ENCODE measurements at places on chromosomes 4 and X.

DNA sequence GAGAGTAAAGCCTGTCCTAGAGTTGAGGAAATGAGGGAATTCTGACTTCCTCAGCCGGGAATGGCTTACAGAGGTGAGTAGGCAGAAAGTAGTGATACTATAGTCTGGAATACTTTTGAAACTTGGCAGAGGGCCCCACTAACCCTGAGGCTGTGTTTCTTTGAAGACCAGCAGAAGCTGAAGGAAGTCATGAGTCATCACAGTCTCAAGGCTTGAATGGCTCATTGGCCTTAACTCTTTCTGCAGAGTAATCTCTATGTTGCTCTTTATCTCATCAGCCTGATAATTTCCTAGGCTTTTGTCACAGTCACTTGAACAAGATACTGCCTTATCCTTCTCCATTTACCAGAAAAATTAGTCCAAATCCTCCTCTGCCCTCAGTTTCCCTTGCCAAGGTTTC lies 80.8 kb downstream of the ANKRD50 start:
- DNase-seq = no peak

GRCh38 chr4:135177321-135177720 lies 975.7 kb upstream of the PABPC4L start:
- DNase-seq = no peak

GRCh38 chrX:125532411-125533089 lies 212.9 kb downstream of the TEX13C start:
- no peak for DNase-seq

DNA sequence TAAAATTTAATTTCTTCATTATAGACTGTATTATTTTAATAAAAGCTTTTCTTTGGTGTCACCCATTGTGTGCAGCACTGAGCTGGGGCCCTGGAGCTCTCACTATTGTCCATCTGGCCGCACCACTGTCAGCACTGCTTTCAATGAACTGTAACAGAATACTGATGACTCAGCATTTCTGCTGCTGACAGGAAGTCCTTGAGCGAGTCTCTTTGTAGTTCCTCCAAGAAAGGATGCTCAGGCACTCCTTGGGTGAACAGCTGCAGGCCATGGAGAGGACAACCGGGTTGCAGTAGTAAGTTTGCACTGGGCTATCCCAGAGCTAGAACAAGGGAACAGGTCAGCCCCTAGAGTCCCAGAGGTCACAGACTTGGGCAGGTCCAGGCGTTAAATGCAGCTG lies 81.6 kb downstream of the SORBS2 start:
- no peak for DNase-seq

DNA sequence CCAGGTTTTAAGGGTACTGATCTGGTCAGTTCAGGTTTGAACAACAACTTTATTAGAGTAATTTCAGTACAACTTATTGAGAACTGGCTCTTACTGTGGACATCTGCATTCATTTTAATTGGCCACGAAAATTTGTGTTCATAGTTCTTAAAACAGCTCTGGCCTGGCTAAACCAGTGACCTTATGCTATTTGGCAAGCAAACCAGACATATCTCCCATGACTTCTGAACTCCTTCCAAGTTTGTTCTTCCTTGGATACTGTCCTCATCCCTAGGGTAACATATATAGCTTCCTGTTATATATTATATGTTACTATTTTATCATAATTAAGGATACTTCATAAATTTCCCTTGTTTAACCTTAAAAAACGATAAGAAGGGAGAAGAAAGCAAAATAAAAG lies 841.9 kb downstream of the TRAM1L1 start:
- DNase-seq = no peak

- DNase-seq = no peak
Measured at GRCh38 chrX:21770631-21771321, 12.9 kb upstream of the SMPX start.

DNA sequence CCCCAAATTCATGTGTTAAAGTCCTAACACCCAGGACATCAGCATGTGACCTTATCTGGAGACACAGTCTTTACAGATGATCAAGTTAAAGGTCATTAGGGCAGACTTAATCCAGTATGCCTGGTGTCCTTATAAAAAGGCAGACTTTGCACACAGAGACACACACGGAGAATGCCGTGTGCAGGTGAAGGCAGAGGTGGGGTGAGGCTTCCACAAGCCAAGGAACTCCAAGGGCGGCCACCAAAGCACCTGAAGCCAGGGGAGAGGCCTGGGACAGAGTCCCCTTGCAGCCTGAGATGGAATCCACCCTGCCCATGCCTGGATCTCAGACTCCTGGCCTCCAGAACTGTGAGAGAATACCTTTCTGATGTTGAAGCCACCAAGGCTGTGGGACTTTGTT lies 26.1 kb upstream of the SORCS2 start:
- no peak for DNase-seq

- no peak for DNase-seq
Measured at GRCh38 chr4:161208564-161208963, 955.2 kb downstream of the FSTL5 start.

DNA sequence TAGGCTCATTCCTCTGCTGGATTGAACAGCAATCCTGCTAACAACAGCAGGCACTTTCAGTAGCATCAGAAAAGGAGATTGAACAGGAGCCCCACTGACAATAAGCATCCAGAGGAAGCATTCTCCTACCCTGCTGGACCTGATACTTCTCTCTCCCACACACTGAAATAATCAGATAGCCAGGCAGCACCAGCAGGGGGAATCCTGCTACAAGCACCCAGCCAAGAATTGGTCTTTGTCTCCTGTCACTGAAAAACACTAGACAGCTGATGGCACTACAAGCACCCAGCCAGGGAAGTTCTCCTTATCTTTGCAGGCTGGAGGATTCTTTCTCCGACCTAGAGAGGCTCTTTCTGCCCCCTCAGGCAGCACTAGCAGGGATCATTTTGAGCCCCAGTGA lies 444.3 kb upstream of the GRIA3 start:
- no peak for DNase-seq

DNA sequence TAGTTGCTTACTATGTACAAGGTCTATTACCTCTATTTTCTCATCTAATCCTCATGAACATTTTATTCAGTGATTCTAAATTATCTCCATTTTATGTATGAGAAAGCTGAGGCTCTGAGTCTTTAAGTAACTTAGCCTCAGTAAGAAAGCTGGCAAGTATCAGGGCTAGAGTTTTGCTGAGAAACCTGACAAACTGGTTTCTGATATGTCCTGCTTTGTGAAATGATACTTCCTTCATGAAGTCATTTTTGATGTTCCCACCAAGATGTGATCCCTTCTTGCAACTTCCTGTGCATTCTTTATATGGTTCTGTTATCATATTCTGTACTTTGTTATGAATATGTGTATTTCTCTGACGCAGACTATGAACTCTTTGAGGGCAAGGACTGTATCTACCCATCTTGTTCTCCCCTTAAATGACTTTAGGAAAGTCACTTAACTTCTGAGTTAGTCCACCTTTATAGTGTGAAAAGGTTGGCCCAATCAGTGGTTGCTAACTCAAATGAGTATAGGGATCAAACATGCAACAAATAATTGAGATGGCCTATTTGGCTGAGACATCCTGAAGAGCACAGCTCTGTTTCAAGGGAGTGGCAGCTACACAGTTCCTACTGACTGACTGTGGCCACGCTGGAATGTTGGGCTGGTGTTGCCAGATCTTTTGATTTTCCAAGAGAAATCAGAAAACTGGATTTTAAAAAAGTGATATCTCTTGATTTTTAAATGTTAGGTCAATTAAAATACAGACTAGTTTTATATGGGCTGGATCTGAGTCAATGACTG lies 127.9 kb upstream of the AMOT start:
- no peak for DNase-seq
